ENCODE measurements at places on chromosomes 3 and 15.

DNA sequence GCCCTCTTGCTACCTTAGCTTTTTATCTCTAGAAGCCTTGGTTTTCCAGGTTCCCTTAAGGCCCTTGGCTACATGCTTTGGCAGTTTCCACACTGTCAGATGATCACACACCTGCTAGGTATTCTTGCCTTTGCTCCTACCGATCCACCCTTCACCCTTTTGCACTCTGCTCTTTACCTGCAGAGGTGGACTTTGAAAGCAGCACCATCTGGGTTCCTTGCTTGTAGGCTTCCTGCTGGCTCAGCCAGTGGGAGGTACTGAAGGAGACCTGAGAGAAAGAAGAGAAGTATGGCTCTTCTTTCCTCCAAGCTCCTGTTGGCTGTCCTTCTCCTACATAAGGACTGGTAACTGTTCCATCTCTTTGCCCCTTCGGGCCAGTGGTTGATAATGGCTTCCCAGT is 7.3 kb upstream of the ZNF592 start:
- no peak for DNase-seq

GRCh38 chr15:25939122-25939521 is 76.0 kb upstream of the ATP10A start:
- DNase-seq = no peak

GRCh38 chr3:112302881-112303763 is 9.1 kb upstream of the SLC9C1 start:
- no peak for DNase-seq

- peak; percentile 76 for DNase-seq
Observed at GRCh38 chr15:75349851-75350588, 3.2 kb downstream of the NEIL1 start.

DNA sequence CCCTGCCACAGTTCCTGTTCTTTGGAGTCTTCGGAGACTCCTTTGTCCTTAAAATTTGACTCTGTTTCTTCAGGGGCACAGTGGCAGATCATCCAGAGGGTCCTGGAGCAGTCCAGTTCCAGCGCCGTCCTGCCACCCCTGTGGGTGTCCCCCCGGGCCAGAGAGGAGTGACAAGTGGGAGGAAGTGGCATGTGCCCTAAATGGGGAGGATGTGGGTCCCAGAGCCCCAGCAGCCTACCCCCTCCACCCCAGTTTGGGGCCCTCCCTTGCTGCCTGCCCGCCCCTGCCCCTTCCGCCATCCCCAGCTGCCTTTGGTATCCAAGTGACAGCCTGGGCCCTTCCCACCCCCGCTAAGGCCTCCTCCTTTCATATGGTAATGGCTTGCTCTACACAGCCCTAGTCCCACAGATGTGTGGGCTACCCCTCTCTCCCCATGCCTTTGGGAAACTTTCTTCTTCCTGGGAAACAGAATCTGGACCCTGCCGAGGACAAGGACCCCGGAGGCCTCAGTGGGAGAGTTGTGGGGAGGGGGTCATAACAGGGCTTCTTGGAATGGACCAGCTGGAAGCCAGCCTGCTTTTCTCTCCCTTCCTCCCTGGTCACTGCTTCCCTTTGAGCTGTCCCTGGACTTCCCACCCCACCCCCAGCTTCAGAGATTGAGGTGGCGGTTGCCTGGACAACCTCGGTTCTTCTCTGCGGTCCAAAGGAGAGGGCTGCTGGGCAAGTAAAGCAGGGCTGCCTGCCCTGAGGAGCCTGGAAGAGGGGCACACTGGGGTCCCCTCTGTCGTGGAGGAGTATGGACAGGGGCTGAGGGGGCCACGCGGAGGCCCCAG is 43.2 kb downstream of the KLHL25 start:
- no peak for DNase-seq

GRCh38 chr3:11717768-11718636 is 74.3 kb upstream of the VGLL4 start:
- DNase-seq = no peak

- DNase-seq = no peak
Observed at GRCh38 chr3:117407317-117407716, 697.7 kb downstream of the TUSC7 start.

- no peak for DNase-seq
Observed at GRCh38 chr15:81443040-81443820, 69.2 kb upstream of the TMC3 start.

DNA sequence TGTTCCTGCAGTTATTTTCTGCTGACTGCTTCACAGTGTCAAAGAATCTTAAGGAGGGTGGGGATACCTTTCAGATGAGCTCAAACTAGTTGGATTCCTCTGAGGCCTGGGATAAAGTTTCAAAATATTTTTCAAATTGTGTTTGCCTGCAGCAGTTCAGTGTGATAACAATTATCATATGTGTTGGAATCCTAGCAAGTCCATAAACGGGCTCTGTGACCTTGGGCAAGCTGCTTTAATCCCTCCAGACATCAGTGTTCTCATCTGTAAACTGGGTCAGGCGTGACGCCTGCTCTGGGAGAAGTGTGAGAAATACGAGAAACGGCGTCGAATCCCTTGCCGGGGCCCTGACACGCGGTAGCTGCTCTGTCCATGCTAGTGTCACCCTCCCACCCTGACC is 153.5 kb downstream of the UACA start:
- no peak for DNase-seq

- DNase-seq = no peak
Observed at GRCh38 chr3:173404156-173404555, 6.6 kb downstream of the NLGN1 start.

- DNase-seq = no peak
Observed at GRCh38 chr3:102466001-102466400, 31.2 kb downstream of the ZPLD1 start.
